NCI-H187 (cell line): ENCODE measurements at places on chromosomes 2 and 18.

GRCh38 chr2:207530160-207531031, 634 bp downstream of the CREB1 start:
- DNase-seq: no peak

- DNase-seq: no peak
Observed at GRCh38 chr2:208311954-208312353, 45.9 kb downstream of the PIKFYVE start.

DNA sequence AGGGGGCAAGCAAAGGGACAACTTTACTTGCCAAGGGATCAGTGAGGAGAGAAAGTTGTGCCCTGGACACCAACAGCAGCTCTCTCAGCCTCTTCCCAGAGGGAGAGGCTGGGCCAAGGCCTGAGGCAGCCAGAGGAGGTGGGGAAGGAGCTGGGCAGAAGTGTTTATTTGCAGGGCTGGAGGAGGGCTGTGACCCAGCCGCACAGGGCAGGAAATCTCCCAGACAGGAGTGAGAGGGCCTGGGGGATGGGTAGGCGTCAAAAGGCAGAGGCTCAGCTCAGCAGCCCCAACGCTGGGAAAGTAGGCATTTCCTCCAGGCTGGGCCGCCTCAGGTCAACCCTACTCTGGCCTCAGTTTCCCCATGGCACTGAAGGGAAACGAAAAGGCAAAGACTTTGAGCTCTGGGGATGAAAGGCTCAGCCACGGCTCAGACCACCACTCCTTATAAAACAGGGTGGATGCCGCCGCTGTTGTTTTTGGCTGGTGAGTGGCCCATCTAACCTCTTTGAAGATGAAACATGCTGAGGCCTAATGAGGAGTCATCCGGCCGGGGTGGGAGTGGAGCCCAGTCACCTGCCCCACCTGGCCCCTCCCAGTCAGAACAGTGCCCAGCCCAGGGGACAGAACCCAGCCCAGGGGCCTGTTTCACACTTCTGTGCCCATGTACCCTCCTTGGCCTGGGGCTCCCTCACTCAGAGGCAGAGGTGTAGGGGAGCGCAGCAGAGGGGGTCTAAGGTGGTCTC, 21.9 kb upstream of the SEMA4C start:
- no peak for DNase-seq

GRCh38 chr2:23616630-23617029, 231.7 kb downstream of the KLHL29 start:
- DNase-seq: no peak

- DNase-seq: no peak
Observed at GRCh38 chr2:232888099-232888836, 18.2 kb downstream of the SNORC start.

- no peak for DNase-seq
Observed at GRCh38 chr2:165056564-165056963, 101.2 kb upstream of the SLC38A11 start.

- DNase-seq: no peak
Observed at GRCh38 chr2:30666266-30666874, 140.9 kb downstream of the CAPN13 start.

GRCh38 chr18:79764131-79764530, 33.6 kb upstream of the KCNG2 start:
- no peak for DNase-seq

DNA sequence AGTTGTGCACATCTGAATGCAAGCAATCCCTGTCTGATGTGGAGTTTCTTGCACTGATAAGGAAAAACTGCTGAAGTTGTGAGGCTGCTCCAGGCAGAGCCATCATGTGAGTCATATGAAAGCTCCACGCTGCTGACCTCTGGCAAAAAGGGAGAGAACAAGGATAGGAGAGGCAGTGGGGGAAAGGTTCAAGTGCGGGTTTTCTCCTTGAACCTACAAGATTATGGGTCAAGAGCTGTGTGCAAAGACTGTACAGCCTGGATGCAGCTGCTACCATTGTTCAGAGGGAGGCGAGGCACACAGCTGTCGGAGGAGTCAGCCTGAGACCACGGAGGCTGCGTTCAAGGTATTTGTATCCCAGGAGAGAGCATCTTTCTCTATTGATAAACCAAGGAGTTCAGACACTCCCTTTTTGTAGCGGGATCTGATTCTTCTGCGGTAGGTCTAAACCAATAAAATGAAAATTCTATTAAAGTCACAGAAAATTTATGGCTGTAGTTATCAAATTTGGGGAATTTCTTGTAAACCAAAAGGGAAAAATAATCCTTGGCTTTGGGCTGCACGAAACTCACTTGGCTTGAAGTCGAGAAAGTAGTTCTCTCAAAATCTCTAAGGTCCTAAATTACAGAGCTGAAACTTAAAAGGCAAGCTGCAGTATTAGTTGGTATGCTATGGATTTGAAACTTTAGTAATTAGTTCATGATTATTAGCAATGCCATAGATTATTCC, at the start of gene CDK15:
TSS of gene CDK15 (plus strand) at position 96 of the 729 bp plus-strand sequence. CDS start at position 224, 128 bp downstream.
- no peak for DNase-seq

DNA sequence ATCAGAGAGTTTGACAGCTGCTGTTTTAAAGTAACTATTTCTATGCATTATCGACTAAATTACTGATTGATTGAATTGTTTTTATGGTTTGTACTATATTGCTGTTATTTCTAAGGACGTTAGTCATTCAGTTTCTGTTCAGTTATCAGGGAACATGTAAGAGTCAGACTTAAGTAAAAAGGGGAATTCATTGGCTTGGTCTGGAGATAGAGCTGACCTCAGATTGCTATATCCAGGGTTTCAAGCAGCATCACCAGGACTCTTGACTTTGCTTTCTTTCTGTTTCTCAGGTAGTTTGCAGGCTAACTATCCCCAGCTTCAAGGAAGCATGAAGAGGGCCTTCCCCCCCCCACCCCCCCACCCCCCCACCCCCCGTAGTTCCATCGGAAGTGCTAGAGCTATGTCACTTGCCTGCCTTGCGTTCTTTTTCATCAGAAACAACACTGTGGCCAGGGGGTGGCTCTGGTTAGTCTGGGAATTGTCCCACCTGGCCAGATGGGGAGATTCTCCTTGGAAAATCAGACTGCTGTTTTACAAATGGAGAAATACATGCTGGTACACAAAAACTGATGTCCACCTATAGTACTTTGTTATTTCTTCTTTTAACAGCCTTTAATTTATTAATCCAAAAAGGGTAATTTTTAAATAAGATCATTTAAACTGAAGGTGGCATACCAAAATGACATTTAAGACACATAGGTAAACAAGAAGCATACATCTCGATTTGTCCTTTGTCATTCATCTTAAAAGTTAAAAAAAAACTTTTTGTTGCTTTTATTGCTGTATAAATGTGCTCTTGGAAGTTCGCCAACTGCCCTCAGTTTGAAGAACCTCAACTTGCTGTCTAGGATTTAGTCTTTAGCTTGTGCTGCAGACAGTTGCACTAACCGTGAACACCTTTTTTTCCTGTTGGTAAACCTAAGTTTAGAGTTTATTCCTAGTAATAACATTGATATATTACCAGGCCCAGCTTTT, 9.4 kb downstream of the SMAD4 start:
- DNase-seq: no peak

GRCh38 chr2:196259507-196260481, 88.4 kb upstream of the STK17B start:
- DNase-seq: no peak

DNA sequence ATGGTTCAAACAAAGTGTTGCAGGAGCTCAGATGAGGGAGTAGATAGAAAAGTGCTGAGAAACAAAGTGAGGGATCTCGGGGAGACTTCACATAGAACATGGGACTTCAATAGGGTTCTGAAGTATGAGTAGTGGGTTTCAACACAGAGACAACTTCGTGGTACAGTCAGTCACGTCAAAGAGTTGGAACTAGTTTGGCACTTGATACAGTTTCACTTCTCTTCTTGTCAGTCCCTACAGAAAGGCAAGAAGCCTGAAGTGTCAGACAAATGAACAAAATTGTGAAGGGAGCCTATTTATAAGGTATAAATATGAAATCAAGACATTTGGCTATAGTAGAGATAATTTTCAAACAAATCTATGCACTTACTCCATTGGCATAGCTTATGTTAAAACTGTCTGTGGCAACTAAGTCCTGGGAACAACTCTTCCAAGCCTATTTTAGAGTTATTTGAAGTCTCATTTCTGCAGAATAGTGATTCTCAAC, 338.0 kb downstream of the TDRD15 start:
- DNase-seq: no peak

- DNase-seq: no peak
Observed at GRCh38 chr2:66470199-66470598, 35.3 kb downstream of the MEIS1 start.

DNA sequence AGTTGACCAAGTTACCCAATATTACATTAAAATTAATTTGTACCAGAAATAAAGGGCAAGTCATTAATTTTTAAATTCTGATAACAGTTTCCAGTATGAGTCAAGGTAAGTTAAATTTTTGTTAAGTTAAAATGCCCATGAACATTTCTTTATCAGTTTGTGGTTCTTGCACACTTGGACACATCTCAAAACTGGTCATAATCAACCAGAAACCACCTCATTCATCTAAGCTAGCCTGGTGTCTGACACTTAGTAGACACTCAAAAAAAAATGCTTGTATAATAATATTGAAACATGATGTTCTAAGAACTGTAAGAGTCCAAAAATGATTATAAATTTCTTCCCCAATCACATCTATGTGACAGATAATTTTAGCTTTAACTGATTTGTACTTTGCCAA, 62.4 kb downstream of the SATB2 start:
- DNase-seq: no peak

- DNase-seq: no peak
Observed at GRCh38 chr2:104939570-104940217, 85.8 kb downstream of the POU3F3 start.

GRCh38 chr18:10522574-10522973, 3.3 kb upstream of the NAPG start:
- no peak for DNase-seq

DNA sequence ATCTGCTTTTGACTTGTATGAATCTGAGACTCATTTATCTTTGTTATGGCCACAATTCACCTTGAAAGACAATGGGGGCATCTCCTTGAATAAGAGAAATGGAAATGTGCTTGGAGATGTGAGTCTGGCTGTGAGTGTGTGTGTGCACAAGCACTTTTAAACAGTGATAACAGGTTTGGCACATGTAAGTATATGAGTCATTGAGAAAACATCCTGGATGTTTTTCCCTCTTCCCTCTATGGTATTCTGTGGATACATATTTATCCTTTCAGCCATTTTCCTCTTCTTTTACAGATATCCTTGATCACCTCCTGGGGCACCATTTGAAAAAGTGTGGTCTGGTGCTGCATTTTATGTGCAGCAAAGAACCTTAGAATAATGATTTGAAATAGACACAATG, 317.3 kb upstream of the THUMPD2 start:
- DNase-seq: no peak

GRCh38 chr18:73711256-73711655, 436.4 kb downstream of the FBXO15 start:
- no peak for DNase-seq

DNA sequence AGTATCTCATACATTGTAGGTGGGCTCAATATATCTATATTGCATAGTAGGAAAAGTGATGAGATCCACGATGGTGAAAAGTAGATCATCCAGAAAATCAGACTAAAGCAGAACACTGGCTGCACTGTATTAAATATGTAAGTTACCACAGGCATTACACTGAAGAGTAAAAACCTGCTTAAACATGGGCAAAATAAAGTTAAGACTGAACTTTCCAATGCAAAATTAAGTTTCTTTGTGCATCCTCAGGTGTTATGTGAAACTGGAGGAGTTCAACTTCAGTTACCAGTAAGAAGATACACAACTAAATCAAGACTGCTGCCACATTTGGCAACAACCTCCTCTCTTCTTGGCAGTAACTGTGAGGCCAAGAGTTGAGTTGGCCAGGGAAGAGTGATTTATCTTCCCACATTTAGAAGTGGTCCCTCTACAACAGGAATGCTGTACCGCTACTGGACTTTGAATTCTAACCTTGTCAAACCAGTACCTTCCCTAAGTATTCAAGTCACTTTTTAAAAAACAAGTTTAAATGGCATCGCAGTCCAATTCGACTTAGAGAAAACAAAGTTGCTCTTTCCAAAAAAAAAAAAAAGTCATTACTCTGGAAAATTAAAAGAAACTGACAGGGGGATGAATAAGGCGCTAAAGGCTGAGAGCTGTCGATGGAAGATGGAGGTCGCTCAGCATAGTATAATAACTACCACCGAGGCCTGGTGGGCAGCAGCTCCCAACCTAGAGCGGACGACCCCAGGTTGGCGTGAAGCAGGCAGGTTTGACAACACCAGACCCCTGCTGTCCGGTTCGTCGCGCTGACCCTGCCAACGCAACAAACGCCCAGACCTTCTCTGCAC, 1.1 kb downstream of the MAP4K3 start:
- DNase-seq: no peak

- DNase-seq: no peak
Observed at GRCh38 chr2:150125708-150126107, 361.8 kb downstream of the RND3 start.

- DNase-seq: no peak
Observed at GRCh38 chr2:207341804-207342203, 176.1 kb upstream of the KLF7 start.

GRCh38 chr2:105517814-105518705, 119.2 kb upstream of the FHL2 start:
- DNase-seq: no peak

DNA sequence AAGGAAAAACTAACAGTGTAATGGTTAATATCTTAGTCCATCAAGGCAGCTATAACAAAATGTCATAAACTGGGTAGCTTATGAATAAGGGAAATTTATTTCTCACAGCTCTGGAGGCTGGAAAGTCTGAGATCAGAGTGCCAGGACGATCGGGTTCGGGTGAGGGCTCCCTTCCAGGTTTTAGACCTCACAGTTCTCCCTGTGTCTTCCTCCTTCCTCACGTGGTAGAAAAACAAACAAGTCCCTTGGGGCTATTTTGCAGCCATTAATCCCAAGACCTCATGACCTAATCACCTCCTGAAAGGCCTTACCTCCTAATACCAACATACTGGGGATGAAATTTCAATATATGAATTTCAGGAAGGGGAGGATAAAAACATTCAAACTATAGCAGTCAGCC, 455.9 kb downstream of the CNTNAP5 start:
- no peak for DNase-seq

GRCh38 chr2:165462443-165462842, 7.1 kb upstream of the CSRNP3 start:
- DNase-seq: no peak

GRCh38 chr2:19775838-19776237, 125.9 kb downstream of the TTC32 start:
- DNase-seq: no peak

GRCh38 chr18:74242438-74243096, 49.2 kb downstream of the CYB5A start:
- DNase-seq: no peak

GRCh38 chr18:50287028-50287440, 458 bp downstream of the CXXC1 start:
- DNase-seq: no peak

GRCh38 chr2:28704621-28705020, 47.0 kb upstream of the PPP1CB start:
- DNase-seq: no peak
